Hepatic stellate cell (primary cell): ENCODE measurements at places on chromosomes 5 and 9.

DNA sequence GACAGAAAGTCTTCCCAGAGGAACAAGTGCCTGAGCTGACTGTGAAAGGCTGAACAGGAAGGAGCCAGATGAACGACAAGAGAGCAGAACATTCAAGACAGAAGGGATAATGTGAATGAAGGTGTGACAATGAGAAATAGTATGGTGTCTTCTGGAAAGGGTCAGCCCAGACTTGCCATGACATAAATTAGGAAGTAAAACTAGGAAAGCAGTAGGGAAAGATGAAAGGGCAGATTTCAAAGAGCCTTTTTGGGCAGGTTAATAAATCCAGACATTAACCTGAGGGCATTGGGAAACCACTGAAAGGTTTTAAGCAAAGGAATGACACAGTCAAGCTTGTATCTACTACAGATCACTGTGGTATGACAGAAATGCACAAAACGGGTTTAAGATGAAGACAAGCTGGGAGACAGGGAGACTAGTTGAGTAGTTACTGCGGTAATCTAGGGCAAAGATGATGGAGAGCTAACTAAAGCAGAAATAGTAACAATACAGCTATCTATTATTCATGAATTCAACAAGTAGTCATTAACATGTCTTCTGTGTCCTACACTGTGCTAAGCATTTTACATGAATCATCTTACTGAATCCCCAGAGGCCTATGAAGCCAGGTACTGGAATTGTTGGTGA is 580.9 kb upstream of the WWC1 start:
- DNase-seq, result no peak

DNA sequence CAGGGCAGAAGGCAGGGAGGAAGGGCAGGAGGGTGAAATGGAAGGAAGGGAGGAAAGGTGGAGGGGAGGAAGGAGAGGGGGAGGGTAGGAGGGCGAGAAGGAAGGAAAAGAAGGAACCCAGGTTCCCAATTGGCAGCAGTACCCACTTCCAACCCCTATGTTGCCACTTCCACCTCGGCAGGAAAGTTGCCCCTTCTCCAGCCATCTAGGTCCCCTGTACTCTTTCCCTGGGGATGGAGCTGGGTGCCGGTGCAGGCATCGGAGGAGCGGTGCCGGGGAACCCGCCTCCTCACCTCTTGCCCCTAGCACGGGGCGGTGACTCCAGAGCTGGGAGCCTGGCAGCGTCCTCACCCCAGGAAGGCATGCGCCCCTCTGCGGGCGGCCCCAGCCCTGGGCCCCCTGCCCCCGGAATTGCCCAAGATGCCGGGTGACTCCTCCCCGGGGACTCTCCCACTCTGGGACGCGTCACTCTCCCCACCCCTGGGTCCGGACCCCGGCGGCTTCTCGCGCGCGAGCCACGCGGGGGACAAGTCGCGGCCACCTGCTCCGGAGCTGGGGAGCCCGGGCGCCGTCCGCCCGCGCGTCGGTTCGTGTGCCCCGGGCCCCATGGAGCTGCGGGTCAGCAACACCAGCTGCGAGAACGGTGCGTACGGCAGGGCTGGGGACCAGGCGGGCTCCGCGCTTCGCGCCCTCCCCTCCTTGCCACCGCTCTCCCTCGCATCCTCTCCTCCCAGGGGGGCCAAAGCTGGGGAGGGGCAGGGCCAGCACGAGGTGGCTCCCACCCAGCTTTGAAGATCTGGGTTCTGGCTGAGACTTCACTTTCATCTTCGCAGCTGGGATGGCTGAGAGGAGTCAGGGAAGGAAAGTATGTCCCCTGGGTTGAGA is at the start of gene NIPAL4:
Gene NIPAL4, plus strand, starts transcription at position 499 of the 885 bp plus-strand sequence. Its CDS starts 108 bp downstream, at position 607.
- DNase-seq, result peak; percentile 27

GRCh38 chr9:16572005-16572734 is 298.3 kb downstream of the BNC2 start:
- no peak for DNase-seq

DNA sequence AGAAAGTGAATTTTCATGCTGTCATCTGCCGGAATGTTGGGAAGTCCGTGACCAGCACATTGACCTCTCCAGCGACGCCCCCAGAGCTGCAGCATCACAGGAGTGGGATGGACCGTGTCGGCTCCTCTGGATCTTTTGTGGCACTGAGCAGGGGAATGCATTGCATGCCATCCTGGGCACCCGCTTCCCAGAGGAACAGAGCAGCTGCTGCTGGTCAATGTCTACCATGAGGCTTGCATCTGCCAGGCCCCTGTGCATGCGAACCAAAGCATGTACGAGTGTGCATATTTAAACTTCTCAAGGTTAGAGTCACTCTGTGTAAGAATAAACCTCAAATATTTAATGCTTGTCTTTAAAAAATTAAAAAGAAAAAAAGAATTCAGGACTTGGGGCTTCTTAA is 414.8 kb downstream of the GADD45G start:
- no peak for DNase-seq

DNA sequence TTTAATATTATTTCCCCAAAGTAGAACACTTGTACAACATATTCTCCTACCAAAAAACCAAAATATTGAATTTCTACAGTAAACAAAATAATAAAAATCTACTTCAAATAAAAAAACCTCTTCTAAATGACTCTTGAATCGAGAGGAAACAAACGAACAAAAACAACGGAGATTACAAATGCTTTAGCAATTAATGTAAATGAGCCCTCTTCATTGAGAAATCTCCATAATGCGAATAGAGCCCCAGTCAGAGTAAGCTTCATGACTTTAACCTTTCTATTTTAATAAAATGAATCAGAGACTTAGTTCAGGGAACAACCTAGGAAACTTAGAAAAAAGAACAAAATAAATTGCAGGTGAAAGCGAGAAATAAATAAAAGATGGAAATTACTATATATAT is 129.3 kb upstream of the SEMA6A start:
- DNase-seq, result no peak

DNA sequence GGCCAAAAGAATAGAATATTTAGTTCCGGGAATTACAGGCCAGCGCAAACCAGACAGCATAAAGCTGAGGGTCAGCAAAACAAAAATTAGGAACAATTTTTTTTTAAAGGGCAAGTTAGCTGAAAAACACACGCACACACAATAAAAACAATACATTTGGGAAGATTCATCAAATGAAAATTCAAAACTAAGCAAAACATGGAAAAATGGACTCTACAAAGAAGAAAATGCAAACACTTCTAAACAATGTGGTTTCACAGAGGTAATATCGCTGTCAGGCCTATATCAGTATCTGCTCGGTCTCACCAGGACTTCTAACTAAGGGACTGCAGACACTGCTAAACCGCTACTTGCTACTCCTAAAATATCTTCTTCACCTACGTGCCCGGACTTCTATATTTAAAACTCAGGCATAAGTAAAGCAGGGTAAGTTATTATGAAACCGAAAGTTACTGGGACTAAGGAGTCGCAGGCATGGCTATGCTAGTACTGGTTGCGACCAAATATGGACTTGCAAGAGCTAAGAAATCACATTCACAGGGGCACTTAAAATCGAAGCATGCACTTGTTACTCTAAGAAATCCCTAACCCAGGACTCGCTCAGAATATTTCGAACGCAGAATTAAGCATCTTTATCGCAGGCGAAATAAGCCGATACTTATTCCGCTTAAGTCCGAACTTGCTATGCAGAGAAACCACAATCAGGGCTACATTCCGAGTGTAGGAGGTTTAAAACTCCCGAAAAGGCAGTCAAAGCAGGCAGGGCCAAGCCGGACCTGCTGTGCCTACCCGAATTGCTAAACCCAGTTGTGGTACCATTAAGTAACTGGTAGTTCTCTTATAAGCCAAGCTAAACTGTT is 2.3 kb downstream of the ANXA2R start:
- DNase-seq, result peak; percentile 71

DNA sequence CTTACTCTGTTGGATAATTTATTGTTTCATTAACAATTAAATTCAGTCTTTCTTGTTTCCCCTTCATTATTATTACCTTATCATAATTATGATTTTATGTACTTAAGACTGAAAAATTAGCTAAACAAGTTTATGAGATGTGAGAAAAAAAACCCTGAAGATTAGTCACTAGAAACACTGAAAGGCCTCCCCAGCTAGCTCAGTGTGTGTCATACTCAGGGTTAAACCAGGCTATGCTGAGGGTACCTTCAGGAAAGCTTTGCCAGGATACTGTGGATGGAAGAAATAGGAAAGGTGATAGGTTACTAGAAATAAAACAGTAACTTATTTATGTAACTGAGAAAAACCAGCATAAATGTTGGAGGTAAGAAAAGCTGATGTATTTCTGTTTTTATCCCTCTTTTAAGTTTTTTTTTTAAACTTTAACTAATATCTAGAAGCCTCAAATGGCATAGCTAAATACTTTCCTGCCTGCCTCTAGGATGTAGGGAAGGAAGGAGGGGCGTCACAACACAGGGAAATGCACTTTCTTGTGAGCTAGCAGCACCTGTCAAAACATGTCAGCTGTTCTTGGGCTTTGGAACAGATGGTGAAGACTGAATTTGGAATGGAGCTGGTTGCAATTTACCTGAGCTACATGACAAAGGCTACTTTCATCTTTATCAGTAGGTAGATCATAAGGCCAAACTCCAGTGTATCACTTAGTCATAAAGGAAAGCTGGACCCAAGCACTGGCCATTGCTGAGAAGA is 24.2 kb downstream of the NMRK1 start:
- DNase-seq, result no peak

DNA sequence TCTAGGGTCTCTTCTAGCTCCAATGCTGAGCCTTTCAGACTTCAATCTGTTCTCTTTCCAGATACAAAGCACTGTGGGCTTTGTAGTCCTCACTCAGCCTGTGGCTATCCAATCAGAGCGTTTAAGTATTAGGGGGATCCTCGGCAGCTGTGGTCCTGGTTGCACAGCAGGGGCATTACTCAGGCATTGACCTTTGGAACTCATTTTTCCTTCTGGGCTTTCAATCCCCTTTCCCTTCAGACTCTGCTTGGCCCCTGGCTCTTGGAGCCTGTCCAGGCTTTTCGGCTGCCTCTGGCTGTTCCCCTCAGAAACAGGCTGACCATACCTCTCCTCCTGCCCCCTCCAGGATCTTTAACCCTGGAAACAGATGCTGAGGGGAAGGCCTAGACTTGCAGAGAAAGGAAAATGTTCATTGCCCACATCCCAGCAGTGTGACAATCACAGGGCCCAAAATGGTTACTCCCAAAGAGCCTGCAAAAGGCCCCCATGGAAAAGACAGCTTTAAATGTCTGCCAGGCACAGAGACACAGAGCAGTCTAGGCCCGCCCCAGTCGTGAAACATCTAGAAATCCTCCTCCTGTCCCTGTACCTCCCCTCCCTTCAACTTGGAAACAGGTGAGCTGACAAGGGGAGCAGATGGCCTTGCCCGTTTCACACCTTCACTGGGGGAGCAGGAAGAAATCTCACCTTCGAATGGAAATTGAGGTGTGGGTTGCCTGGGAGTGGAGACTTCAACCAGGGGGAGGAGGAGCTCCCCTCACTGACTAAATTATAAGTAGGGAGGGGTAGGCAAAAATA is 13.7 kb downstream of the C1QTNF2 start:
- DNase-seq, result no peak

DNA sequence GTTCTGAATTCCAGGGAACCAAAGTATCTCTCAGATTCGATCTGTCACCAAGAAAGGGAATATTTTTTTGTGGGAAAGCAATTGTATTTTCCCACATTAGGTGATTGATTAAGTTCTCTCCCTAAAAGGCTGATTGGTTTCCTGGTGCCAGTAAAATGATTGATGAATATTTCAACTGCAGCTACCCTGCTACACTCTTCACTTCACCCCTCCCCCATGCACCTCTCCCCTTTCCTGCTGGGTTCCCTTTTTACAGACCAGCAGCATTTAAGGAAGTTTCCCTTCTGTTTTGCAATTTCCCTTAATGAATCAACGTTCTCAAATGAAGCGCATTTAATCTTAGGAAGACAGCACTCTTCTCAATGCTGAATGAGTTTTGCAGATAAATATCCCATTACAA is 13.1 kb downstream of the NR6A1 start:
- no peak for DNase-seq

GRCh38 chr5:97136475-97136874 is 5.9 kb downstream of the LIX1 start:
- no peak for DNase-seq

GRCh38 chr5:7991125-7991821 is 122.3 kb downstream of the MTRR start:
- DNase-seq, result no peak

DNA sequence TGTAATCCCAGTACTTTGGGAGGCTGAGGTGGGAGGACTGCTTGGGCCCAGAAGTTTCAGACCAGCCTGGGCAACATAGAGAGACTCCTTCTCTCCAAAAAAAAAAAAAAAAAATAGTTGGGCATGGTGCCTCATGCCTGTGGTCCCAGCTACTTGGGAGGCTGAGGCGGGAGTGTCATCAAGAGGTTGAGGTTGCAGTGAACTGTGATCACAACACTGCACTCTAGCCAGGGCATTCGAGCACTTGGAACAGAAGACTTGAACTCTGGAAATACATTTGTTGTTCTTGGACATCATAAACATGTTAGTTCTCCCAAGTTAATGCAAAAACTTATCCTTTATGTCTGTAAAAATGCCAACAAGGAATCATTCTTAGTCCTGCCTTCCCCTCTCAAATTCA is 29.6 kb downstream of the EHMT1 start:
- no peak for DNase-seq

DNA sequence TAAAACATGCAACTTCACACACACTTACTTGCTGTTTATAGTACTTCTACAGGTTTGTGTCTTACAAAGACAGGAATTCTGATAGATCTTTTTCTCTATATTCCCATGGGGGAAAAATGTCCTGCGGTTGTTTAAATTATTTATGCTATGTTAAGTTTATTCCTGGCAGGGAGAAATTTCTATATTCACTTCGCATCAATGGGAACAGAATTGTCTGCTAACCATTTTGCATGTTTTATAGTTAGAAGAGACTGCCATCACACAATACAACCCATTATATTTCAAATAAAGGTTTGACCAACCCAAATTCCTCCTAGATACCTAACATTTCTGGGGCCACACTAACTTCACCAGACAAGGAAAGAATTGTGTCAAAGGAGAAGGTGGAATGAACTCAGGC is 110.0 kb upstream of the PRR16 start:
- DNase-seq, result no peak

GRCh38 chr9:36781533-36781932 is 208.8 kb downstream of the MELK start:
- DNase-seq, result no peak

DNA sequence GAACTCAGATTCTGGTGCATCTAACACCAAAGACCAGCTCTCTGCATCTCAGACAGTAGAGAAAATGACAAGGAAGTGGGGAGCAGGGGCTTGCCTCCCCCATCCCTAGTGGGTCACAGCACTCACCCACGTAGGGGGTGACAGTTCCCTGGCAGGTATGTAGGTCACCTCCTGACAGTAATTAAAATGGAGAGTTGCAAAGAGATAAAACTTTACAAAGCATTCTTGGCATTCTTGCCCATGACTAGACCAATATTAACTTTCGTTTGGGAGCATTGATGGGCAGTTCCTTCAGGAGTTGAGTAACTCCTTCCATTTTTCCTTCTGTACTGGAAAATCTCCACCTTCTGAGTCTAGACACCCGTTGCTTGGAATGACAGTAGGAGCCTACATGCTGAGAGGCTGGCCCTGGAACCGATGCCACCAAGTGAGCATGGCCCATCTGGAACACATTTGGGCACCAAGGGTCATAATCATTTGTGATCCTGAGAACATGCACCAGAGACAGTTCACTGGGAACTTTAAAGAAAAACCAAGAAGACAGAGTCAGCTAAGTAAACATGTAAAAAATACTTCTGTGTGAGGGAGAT is 81.5 kb upstream of the MSX2 start:
- DNase-seq, result no peak
